ENCODE measurements at places on chromosomes 6 and 20. TPM values are rescaled to one million over a fixed set of nuclear protein-coding genes. Genes with fewer than 3 reads are reported as not detected.

The LY6G5B gene
- 3.0 TPM for polyA plus RNA-seq

The EBF4 gene
- polyA plus RNA-seq: not detected

The HLA-DRB1 gene
- polyA plus RNA-seq: 0.37 TPM

The GRM4 gene
- polyA plus RNA-seq: not detected

The SLC13A3 gene
- polyA plus RNA-seq: 1.8 TPM

The TREML1 gene
- polyA plus RNA-seq: 3.0 TPM

The KCNS1 gene
- polyA plus RNA-seq: 0.32 TPM

The PNLDC1 gene
- polyA plus RNA-seq: not detected

The TMEM14C gene
- polyA plus RNA-seq: 168 TPM

The HCRTR2 gene
- not detected for polyA plus RNA-seq

The SS18L1 gene
- polyA plus RNA-seq: 10.4 TPM

The OTOR gene
- not detected for polyA plus RNA-seq

The ENPP1 gene
- polyA plus RNA-seq: 0.17 TPM

The CLPSL2 gene
- not detected for polyA plus RNA-seq

The OGFRL1 gene
- 6.8 TPM for polyA plus RNA-seq

The CDSN gene
- polyA plus RNA-seq: 2.8 TPM

The MEI4 gene
- not detected for polyA plus RNA-seq

The EFCAB8 gene
- not detected for polyA plus RNA-seq

The BPIFB4 gene
- polyA plus RNA-seq: not detected

The SPATS1 gene
- not detected for polyA plus RNA-seq

The BIRC7 gene
- not detected for polyA plus RNA-seq

The TRAPPC3L gene
- 0.18 TPM for polyA plus RNA-seq

The TAPBP gene
- polyA plus RNA-seq: 71.4 TPM

The CYP39A1 gene
- 0.65 TPM for polyA plus RNA-seq

The CST5 gene
- 0.14 TPM for polyA plus RNA-seq

The EIF6 gene
- polyA plus RNA-seq: 427 TPM

The ULBP3 gene
- 19.6 TPM for polyA plus RNA-seq

The NKX2-2 gene
- not detected for polyA plus RNA-seq

The C6orf58 gene
- polyA plus RNA-seq: not detected

The GNMT gene
- polyA plus RNA-seq: 0.16 TPM

The KCNG1 gene
- polyA plus RNA-seq: 19.2 TPM

The MYCT1 gene
- polyA plus RNA-seq: not detected

The LAMP5 gene
- 0.02 TPM for polyA plus RNA-seq

The PCED1A gene
- polyA plus RNA-seq: 12.5 TPM

The SLPI gene
- polyA plus RNA-seq: 266 TPM

The ADNP gene
- polyA plus RNA-seq: 20.4 TPM

The FAM162B gene
- polyA plus RNA-seq: not detected
